Thymus (tissue), 14 donors: ENCODE measurements at places on chromosomes 6 and 20.

DNA sequence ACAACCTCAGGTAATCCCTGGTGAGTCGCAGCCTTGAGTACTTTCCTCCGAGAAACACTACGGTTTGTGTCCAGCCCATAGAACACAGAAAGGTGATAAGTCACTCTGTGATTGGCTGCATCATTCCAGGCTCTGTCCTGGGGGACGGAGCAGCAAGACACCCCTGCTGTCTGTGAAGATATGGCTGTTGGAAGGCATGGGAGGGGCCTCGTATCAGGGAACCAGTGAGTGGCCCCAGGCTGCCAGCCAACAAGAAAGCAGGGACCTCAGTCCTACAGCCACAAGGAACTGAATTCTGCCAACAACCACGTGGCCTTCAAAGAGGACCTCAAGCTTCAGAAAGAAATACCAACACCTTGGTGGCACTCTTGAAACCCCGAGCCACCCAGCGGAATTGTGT lies 6.4 kb upstream of the EEF1A2 start:
- no peak for DNase-seq

DNA sequence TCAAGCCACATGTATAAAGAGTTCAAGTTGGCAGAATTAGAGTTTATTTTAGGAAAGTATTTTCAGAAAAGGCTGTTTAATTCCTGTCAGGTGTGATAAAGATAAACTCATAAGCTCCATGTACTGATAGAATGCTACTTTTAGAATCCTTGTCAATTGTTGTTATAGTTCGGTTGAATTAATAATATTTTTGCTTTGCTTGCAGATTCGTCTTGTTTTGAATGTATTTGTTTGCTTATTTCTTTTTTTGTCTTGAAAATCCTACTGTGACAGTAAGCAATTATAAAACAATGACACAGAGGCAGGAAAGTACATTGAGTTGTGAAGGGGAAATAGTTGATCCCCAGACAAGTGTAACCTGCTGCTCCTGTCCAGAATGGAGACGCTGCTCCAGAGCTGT lies 333.9 kb upstream of the PLCB4 start:
- no peak for DNase-seq

DNA sequence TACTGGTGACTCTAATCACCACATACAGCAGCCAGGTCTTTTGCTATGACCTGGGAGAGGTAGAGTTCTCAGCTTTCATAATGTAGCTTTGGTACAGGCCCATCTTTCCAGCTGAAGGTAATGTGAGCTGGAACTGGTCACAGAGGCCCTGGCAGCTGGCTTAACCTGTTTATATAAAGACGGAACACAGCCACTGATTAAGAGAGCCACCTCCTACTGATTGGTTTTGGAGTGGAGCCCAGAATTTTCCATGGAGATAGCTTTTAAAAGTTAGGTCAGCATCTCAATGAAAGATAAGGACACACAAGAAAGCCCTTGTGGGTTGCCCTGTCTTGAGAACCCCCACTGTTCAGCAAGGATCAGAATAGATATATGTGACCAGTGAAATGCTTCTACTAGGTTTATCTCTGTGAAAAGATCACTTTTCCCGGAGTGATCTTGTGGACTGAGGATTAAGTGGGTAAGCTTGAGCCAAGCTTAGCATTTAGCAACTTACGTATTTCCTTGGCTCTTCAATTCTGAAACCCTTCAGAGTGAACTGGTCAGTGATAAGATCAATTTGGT lies 213.7 kb upstream of the CITED2 start:
- no peak for DNase-seq

DNA sequence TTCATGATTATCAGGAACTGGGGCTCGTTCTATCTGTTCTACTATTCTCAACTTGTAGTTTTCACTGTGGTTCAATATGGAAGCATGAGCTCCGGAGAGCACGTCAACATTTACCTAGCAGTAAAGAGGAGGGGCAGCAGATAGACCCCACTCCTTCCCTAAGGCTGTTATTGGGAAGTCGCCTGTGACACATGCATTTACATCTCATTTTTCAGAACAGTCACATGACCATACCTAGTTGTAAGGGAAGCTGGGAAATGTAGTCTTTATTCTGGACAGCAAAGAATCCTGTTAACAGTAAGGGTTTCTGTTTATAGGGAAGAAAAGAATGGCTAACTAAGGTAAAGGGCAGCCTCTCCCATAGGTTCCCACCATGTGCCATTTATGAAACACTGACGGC lies 158.3 kb downstream of the ZFP64 start:
- DNase-seq: no peak

GRCh38 chr20:63622732-63623131 lies 4.2 kb downstream of the GMEB2 start:
- DNase-seq: no peak

- DNase-seq: no peak
These were observed 29.8 kb upstream of the MCHR2 start for GRCh38 chr6:100023798-100024197.

DNA sequence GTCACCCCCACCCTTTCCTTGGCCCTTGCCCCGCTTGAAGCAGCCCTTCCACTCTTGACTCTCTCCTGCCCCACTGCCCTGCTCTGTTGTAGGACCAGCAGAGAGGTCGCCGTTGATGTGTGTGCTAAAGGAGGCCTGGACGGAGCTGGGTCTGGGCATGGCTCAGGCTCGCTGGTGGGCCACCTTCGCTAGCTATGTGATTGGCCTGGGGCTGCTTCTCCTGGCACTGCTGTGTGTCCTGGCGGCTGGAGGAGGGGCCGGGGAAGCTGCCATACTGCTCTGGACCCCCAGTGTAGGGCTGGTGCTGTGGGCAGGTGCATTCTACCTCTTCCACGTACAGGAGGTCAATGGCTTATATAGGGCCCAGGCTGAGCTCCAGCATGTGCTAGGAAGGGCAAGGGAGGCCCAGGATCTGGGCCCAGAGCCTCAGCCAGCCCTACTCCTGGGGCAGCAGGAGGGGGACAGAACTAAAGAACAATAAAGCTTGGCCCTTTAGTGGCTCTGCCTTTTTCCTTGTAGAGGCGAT lies 3.0 kb downstream of the SMPD2 start:
- DNase-seq: no peak

DNA sequence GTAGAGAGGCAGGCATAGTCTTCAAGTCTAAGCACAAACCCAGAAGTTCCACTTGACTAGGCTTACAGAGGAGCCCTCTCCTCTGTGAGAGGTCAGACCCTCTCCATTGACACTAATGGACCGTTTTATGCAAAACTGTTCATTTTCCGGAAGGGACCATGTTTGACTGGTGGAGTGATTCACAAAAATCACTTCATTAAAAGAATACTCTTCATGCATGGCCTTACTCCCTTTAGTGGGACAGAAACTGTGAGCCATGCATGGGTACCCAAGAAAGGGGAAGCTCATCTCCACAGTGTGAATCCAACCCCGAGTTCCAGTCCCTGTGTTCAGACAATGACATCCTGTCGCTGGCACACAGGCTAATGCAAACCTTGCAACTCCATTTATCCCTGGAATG lies 63.2 kb downstream of the OLIG3 start:
- no peak for DNase-seq

DNA sequence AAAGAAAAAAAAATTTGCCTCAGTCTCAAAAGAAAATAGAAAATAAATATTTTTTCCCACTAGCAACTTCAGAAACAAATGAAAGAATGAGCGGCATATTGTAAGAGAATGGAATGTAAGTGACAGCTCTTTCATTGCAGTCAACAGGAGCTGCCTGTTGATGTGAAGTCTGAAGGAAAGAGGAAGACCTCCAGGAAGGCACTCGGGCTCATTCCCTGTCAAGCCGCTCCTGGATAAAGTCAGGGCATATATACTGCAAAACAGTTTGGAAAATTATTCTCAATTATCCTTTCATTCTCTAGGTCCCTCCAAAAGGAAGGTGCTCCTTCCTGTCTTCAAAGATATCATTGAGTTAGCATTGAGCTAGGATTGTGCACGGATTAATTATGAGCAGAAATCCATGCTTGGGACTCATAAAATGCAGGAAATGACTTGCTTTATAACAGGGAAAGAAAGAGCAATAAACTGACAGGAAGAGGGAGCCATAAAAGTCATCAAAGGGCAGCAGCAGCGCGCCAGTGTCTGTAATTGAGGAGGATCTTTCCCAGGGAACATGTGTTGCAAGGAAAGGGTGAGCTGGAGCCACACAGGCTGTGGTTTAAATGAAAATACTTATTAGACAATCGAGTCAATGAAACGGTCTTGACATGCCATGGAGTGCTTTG lies 218.2 kb downstream of the C6orf118 start:
- no peak for DNase-seq

DNA sequence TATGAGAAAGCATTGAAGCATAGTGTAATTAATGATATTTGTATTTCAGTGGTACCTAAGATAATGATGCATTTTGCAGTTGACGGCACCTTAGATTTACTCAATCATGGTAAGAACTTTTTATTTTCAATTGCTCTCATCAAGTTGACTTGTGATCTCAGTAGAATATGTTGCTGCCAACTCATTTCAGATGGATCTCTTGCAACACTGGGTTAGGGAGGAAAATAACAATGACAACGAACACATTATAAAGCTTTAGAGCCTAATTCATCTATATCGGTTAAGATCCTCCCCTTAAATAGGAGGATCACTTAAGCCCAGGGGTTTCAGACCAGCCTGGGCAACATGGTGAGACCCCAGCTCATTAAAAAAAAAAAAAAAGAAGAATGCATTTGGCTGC lies 18.0 kb upstream of the TBC1D22B start:
- DNase-seq: no peak

- no peak for DNase-seq
These were observed 297.2 kb upstream of the JARID2 start for GRCh38 chr6:14948586-14949245.

DNA sequence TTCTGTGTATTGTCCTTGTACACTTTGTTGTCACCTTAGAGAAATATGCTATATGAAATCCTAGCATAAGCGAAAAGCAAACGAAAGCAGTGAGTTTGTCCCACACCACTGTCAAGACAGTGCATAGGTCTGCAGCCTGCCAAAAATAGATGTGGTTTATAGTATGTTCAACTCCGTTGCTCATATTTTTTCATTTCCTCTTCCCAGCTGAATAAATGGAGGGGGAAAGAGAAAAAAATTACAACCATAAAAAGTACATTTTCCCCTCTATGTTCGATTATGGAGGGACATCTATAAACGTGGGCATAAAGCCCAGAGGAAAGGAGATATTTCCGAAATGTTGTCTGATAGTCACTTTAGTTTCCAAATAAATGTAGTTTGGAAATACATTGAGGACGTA lies 25.8 kb downstream of the PRL start:
- no peak for DNase-seq

GRCh38 chr6:147903321-147903720 lies 394.8 kb downstream of the SAMD5 start:
- DNase-seq: no peak

DNA sequence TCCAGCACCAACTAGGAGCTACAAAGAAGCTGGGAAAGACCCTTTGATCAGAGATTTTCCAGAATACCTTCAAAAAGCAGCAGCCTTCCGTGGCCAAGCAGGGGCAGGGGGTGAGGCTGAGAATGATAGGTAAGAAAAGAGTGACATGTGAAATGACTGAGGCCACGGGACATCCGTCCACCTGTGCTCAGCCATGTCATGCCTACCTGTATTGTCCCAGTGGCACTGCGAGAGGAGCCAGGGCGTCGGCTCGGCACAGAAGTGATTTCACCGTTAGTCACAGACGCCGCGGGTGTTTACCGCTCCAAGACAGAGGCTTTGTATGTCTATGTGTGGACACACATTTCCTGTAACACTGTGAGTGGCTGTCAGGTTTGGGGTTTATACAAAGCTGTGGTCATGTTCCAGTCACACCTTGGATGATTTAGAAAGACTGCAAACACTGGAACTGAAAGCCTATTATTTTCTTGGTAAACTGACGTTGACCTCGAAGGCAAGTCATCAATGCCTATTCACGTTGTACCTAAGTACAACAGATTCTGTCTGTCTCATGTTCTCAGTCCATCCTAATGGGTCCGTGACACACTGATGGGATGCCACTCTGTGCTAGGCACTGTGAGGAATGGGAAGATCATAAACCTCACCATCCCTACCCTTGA lies 32.1 kb upstream of the JAG1 start:
- no peak for DNase-seq

- DNase-seq: no peak
These were observed 1.0 kb downstream of the ARMH2 start for GRCh38 chr6:24797596-24798216.

- DNase-seq: no peak
These were observed 24.3 kb upstream of the RPN2 start for GRCh38 chr20:37154684-37155298.

GRCh38 chr6:155497273-155497672 lies 41.6 kb upstream of the NOX3 start:
- DNase-seq: no peak

- no peak for DNase-seq
These were observed 44.3 kb downstream of the OSTM1 start for GRCh38 chr6:108030211-108030610.

DNA sequence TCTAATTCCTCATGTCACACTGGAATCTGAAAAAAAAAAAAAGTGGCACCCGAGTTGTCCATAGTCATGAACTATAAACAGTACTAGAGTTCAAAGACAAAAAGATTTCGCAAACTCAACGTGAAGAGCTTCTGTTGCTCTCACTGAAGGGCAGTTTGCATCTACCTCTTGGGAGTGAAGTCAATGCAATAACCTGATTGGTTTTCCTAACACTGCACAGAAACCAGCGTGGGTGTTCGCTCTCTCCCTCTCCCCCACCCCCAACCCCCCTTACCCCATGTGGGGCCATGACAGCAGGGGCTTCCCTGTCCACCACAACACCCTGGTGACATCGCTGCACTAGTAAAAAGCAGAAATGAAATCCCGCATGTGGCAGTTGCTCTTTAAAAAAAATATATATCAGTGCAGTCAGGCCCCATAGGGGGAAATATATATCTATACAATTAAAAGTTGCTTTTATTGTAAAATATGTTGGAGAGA lies 66.9 kb downstream of the GMPR start:
- DNase-seq: no peak

- DNase-seq: no peak
These were observed 16.8 kb upstream of the CDH22 start for GRCh38 chr20:46324960-46325703.

DNA sequence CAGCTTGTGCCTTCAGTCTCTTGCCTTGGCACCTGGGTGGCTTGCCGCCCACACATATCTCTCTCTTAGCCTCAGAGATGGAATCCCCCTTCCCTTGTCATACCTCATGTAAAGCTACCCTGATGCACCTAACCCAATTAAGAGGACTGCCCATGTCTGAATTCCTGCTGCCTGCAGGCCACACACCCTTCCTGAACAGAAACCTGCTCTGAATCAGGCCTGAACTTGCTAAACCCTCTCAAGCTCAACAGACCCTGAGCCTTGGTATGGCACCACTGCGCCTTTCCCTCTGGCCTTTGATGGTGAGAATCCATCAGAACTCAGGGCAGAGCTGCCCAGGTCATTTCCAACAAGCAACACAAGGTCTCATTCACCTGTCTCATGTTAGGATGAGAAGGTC lies 5.2 kb downstream of the RAET1G start:
- no peak for DNase-seq

GRCh38 chr6:158680481-158680880 lies 30.6 kb downstream of the SYTL3 start:
- no peak for DNase-seq

GRCh38 chr6:162854228-162854627 lies 126.5 kb downstream of the PACRG start:
- no peak for DNase-seq
